ENCODE measurements at places on chromosomes 3 and 15. TPM values are rescaled to one million over a fixed set of nuclear protein-coding genes. Genes with fewer than 3 reads are reported as not detected.

The TUBGCP5 gene
- 21.2 TPM for total RNA-seq

The MAGI1 gene
- 59.7 TPM for total RNA-seq

The ZDHHC3 gene
- total RNA-seq = 89.5 TPM

The VEPH1 gene
- 210 TPM for total RNA-seq

The SH3BP5 gene
- total RNA-seq = 59.8 TPM

The PLSCR5 gene
- total RNA-seq = not detected

The CD200 gene
- total RNA-seq = 10.2 TPM

Data from vein endothelial cell (primary cell).